Muscle of leg (tissue), 16 donors: ENCODE measurements at places on chromosomes 6 and 20.

GRCh38 chr6:118397671-118398465, 150.2 kb upstream of the PLN start:
- peak; percentile 84 for DNase-seq

GRCh38 chr6:7631466-7631865, 41.5 kb downstream of the SNRNP48 start:
- peak; percentile 27 for DNase-seq

DNA sequence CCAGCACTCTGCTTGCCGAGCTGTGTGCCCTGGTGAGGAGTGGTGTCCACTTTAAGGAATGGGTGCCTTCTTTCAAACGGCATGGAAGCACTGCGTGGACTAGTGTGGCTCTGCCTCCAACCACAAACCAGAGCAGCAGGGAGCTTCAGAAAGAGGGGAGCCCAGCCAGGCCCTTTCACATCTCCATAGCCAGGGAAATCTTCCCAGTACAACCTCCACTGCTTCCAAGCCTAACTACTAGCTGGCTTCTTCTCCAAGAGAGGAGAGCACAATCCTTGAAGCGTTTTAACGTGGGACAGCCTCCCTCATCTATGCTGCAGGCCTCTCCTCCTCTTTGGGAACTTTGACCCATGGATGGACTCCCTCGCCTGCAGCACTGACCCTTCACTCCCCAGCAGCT, 26.7 kb downstream of the TNXB start:
- peak; percentile 90 for DNase-seq

GRCh38 chr6:66568271-66568670, 861.2 kb upstream of the EYS start:
- DNase-seq: no peak

GRCh38 chr20:48541581-48542071, 286.2 kb downstream of the PREX1 start:
- no peak for DNase-seq

- no peak for DNase-seq
Observed at GRCh38 chr6:140434761-140435160, 1060.3 kb upstream of the CITED2 start.

DNA sequence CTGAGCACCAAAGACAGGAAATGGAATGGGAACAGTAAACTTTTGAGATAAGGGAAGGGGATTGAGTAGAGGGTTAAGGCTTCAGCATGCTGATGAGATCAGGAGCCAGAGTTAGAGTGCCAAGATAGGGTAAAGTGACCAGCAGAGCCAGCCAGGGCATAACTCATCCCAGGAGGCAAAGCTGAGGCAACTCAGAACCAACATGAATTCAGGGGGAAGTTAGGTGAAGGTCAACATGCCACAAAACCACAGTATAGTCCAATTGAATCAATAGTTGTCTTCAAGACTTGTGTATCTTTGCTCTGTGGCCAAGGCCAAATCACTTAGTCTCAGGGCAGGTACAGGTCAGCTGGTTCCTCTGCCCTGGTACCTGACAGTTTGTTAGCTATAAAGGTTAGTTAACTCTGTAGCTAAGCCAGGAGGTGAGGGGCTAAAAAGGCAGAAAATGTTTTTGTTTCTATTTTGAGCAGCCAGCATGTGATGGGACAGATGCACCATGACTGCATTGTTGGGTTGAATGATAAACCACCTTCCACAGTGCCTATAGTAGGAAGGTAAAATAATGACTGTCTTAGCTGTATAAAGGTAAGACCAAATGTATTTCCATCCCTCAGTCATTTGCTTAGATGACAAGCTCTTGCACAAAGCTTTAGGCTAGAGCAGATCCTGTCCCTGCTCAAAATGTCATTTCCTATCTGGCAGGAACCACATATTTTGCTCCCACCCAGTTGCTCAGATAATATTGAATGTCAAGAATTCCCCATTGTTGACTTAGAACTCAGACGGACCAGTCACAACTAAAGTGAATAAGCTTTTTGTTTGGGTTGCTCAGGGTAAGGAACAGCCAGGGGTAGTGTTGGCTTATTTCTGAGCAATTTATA, 15.8 kb downstream of the RNF8 start:
- DNase-seq: no peak

- no peak for DNase-seq
Observed at GRCh38 chr6:156942266-156942665, 165.1 kb downstream of the ARID1B start.

DNA sequence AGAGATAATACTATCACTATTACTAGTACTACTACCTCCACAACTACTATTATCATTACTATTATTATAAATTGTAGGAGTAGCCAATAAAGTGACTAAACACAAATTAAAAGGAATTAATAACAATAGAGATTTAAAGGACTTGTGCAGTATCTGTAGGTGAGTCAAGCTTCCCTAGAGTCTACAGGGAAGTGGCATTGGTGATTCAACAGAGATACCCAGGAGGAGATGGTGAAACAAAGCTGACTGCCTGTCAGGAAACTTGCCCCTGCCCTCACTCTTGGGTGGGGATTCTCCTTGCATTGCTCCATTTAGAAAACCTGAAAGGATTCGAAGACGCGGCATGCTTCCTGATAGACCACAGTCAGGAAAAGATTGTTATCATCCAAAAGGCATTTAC, 23.3 kb upstream of the BCLAF1 start:
- DNase-seq: no peak
